GM12864 (cell line): ENCODE measurements at places on chromosomes 1 and 21.
A peak's percentile ranks its signal among the peaks of the same experiment; 100 is the strongest.

GRCh38 chr1:195733826-195734225, 874.4 kb downstream of the KCNT2 start:
- peak; percentile 3 for DNase-seq

DNA sequence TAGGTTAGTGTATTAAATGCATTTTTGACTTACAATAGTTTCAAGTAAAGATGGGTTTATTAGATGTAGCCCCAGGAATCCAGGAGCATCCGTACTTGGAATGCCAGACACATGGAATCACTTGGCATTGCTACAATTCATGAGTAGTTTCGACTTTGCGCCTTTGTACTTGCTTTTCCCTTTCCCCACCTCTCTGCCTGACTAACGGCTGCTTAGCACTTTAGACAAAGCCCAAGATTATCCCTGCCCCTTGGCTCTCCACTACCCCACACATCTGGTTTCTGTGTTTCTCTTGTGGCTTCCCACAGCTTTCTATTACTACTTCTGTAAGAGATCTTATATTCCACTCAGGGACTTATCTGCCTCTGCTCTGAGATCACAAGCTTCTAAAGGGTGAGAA, 397.7 kb upstream of the POU3F1 start:
- no peak for DNase-seq

DNA sequence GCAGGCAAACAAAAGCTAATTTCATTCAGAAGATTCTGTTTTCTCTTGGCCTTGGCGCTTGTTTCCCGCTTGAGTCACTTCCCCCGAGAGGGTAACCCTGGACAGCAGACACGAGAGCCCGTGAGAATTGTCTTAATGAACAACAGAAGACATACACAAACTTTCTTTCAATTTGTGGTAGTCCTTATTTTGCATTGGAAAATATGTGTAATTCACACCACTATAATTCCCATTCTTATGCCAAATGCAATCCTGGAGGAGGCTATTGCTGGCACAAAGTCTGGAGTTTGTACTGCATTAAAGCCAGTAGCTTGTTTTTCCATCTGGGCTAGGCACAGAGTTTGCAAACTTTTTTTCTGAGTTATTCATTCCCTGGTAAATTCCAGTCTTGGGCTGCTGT, 109.8 kb upstream of the IVNS1ABP start:
- no peak for DNase-seq

- no peak for DNase-seq
Observed at GRCh38 chr1:107964336-107965109, 457 bp downstream of the VAV3 start.

- no peak for DNase-seq
Observed at GRCh38 chr1:7014640-7014930, 229.3 kb downstream of the CAMTA1 start.

DNA sequence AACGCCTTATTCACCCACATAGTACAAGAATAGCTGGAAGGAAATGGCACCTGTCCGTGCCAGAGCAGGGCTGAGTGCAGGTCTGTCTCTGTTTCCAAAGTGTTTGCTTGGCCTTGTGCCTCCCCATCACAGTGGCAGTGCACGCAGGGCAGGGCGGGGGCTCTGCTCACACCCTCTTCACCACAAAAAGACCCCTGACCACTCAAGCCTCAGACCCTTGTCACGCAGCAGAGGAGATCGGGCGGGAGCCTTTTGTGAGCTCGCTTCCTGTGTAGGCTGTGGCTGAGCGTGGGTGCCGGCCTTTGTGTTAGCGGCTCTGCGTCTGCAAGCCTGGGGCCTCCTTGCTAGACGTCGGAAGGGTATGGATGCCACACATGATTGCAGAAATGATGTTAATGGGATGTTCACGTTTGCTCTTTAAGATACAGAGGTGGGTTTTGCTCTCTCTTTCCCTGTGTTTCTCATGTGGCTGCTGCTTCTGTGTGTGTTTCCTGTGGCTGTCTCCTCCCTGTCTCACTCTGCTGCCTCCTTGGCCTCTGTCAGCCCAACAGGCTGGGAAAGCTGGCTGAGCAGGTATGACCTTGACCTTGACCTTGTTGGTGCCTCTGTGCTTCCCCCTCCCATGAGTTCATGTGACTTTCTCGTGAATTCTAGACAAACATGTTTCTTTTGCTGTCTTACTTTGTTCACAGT, 45.4 kb downstream of the S100B start:
- no peak for DNase-seq

DNA sequence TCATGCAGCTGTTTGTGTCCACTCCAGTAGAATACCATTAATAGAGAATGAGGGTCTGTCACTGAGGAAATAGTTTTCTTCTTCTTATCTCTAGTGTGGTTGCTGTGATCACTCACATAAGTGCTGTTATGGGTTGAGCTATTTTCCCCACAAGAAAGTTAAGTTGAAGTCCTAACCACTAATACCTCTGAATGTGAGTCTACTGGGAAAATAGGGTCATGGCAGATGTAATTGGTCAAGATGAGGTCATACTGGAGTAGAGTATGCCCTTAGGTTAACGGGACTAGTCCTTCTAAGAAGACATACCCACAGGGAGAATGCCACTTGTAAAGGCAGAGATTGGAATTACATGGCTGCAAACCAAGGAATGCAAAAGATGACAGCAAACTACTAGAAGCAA, 70.5 kb upstream of the COL24A1 start:
- DNase-seq, result no peak
